ENCODE measurements at places on chromosomes 16 and 17.

- DNase-seq, result no peak
These were observed 258.7 kb downstream of the MRTFB start for GRCh38 chr16:14329727-14330350.

GRCh38 chr17:60165223-60165622, 15.4 kb downstream of the CA4 start:
- DNase-seq, result peak; percentile 22

- DNase-seq, result no peak
These were observed 2.4 kb downstream of the SCRN2 start for GRCh38 chr17:47838636-47839035.

DNA sequence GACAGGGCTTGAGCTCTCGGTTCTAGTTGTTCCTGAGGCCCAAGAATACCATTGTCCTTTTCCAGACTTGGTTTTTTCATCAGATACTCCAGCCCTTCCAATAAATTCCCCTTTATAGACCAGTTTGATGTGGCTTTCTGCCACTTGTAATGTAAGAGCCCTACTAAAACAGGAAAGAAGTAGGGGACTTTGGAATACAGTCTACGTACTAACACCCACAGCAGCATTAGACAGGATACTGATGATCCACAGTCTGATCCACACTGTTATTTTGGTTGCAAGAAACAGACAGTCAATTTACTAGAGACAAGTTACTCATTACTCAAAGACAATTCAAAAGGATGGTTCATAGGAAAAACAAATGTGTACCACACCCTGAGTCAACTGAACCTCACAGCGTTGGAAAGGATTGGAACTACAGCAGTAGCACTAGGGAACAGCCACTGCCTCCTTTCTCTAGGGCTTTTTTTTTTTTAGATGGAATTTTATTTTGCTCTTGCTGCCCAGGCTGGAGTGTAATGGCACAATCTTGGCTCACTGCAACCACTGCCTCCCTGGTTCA, 45.9 kb upstream of the MED13 start:
- no peak for DNase-seq

GRCh38 chr17:15106540-15106939, 158.6 kb downstream of the PMP22 start:
- DNase-seq, result no peak

GRCh38 chr17:36752096-36752888, 150.9 kb downstream of the MRM1 start:
- no peak for DNase-seq

DNA sequence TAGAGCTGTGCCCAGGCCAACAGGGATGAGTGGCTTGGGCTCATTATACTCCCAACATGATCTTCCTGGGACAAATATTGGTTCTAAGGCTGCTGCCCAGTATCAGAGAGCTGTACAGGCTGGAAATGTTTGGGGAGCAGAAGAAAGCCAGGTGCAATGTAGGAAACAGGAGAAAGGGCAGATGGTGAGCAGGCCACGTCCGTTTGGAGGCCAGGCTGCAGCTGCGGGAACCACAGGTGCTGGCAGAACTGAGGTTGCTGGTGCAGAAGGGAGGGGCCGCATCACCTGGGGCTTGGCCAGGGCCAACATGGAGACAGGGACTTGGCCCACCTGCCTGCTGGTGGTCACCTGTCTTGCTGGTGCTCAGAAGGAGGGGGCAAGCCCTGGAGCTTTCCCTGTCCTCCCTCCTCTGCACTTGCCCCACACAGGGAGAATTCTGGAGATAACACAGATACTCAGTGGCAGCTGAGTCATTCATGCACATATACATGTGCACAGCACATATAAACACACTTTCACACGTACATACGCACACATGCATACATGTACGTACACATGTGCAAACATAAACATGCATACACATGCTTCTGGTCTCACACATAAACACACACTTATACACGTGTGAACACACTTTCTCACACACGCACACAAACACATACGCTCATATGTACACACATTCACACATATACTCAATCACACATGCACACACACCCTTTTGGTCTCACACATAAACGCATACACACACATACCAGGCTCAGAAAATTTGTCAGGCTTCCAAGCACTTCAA, 67.7 kb downstream of the WSCD1 start:
- DNase-seq, result no peak

DNA sequence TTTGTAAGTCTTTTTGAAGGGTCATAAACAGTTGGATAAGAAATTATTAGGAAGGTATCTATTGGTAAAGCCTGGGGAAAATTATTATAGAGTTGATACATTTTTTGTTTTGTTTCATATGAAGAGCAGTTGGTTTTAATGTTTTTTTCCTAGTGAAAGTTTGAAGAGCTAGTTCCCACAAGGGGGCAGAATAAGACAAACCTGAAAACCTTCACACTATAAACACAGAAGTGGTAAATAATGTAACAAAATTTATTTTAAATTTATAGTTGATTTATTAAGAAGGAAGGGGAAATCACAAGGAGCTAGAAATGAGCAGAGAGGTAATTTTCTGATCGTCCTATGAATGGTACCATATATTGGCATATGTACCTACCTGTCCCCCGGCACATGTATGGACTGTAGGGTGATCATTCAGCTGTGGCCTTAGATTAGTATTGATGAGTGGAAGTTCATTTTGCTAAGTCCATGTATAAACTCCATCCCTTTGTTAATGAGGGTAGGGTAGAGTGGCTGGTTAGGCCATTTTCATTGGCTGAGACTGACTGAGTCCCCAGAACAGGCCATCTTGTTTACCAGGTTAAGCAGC, 116.3 kb downstream of the TANC2 start:
- no peak for DNase-seq

- no peak for DNase-seq
These were observed 286.1 kb downstream of the SNX29 start for GRCh38 chr16:12262454-12263180.

GRCh38 chr17:41613277-41614082, 913 bp upstream of the KRT16 start:
- no peak for DNase-seq

DNA sequence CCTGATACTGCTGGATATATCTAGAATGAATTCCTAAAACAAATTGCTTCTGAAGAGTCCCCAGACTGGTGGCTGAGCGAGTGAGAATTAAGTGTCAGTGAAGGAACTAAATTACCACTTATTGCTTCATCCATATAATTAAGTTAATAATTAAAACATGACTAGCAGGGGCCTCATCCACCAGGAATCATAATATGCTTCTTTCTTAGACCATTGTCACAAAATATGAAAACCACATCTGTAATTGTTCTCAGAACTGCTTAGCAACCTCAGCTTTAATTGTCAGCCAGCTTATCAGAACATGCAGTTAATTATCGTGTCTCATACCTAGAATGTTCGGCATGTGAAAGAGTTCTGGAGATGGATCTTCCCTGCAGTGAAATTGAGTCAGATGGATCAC, 21.2 kb upstream of the PIRT start:
- DNase-seq, result no peak

DNA sequence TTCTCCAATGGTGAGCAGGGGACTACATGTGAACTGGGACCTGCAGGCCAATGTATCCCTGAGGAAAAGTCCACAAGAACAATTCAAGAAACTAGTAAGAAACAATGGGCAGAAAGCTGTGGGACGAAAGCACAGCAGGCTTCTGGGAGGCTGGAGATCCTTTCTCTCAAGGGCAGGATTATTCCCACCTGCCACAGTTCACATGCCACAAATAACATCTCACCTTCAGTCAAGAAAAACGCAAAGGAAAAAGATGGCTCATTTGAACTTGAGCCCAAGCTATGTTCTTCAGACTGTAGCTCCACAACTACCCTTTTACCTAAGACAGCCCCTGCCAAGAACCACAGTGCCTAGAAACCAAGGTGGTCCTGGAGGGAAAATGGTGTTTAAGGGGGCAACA, 13.0 kb downstream of the HAS3 start:
- no peak for DNase-seq

- DNase-seq, result no peak
These were observed 176.2 kb upstream of the FAM20A start for GRCh38 chr17:68777243-68777855.

DNA sequence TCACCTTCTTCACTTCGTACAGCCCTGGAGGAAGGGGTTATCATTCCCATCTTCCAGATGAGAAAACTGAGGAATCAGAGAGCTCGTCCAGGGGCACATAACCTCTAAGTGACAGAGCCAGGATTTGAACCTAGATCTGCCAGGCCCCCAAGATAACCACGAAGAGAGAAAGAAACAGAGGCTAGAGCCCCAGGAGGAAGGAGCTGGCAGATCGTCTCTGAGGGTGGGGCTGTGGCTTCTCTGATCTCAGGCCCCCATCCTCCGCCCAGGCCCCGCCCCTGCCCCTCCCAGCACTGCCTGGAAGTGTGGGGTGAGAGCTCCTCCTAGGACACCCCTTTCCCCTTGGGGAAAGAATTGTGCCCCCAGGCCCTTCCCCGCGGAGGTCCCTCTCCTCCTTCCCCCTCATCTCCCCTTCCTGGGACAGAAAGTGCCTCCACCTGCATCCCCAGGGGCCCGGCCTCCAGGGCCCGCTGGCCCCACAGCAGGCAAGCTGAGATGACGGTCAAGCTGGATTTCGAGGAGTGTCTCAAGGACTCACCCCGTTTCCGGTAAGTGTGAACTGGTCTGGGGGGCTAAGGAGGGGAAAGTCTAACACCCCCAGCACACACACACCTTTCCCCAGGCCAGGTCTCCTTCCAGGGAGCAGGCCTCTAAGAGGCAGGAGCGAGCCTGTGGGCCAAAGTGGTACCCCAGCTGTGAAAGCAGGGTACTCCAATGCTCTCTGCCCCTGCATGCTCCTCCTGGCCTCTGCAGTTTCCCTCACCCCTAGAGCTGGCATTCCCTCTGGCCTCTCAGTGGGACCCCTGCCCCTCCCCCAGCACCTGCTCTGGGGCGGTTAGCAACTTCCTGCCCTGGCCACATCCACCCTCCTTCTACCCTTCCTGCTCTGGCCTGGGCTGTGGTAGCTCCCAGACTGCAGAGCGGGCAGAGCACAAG, at the start of gene ACAP1:
Gene ACAP1, plus strand, starts transcription at position 290 of the 936 bp plus-strand sequence. Its CDS starts 206 bp downstream, at position 496.
- no peak for DNase-seq

DNA sequence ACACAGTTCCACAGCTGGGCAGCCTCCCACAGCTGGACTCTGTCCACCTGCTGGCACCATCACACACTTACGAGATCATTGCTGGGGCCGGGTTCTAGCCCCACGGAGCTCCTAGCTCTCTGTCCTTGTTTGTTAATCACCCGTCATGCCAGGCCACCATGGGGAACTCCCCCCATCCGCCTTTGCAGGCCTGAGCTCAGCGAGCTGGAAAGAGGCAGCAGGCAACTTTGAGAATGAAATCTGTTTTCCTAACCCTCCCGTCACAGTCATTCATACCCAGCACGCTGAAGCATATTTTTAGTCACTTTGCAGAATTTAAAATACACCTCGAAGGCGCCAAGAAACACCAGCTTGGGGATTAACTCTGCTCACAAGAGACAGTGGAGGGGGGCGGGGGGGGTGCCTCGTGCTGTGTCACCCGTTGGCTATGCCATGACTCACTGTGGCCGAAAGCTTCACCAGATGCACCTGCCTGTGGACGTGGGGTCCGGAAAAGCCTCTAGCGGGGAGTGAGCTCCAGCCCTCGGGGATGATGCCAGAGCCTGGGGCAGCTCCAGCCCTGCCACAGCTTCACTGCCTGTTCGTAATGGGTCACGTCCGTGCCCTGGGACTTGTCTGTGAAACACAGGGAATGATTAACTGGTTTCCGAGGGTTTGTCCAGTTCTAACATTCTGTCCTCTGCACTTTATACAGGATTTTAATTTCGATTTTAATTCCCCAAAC, 1.4 kb upstream of the SPNS2 start:
- peak; percentile 91 for DNase-seq

GRCh38 chr17:7713782-7714181, 3.8 kb upstream of the DNAH2 start:
- no peak for DNase-seq

- no peak for DNase-seq
These were observed 4.7 kb downstream of the IGSF6 start for GRCh38 chr16:21647562-21648164.

DNA sequence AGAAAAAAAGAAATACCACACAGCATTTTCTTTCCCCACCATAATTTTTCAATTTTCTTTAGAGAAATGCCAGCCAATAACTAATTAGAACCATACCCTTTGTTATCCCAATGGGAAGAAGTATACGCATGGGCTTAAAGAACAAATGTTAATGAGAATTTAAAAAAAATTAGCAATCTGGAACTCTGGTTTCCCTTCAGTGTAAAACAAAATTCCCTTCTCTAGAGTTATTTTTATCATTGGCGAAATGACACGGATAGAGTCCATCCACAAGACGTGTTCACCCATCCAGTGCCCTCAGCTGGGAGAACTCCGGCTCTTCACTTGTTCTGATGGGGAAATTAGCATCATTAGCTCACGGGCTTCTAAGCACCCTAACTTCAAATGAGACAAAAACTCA, 3.3 kb downstream of the NXN start:
- DNase-seq, result no peak

DNA sequence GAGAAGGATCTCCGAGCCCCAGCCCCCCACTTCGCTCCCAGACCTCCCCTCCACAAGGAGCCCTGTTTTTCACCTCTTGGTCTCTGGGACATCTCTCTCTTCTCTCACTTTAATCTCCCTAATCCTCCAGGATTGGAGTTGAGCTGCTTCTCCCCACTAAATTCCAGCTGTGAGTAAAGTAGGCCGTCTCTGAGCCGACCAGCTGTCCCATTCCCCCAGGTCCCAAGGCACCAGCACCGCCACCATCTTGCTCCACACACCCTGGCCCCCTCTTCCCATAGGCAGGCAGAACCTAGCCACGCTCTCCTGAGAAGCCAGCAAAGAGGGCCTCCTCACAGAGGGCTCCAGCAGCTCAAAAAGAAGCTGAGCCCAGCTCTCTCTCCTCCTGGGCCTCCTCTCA, 878 bp downstream of the DLG4 start:
- no peak for DNase-seq

DNA sequence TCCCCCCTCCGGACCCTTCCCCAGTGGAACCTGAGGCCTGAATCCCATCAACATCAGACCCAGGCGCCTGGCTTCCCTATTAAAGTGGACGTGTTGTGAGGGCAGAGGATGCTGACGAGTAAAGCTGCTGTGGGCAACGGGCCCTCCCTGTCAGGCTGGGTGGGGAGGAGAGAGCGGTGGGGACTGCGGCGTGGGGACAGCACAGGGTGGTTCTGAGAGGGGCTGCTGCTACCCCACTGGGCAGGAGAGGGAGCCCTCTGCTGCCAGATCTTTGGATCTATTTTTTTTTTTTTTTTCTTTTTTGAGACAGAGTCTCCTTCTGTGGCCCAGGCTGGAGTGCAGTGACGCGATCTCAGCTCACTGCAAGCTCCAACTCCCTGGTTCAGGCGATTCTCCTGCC, 5.9 kb downstream of the CA5A start:
- no peak for DNase-seq

- DNase-seq, result no peak
These were observed 111.4 kb upstream of the CDC42EP4 start for GRCh38 chr17:73423159-73423715.

GRCh38 chr16:77748421-77749005, 26.2 kb downstream of the NUDT7 start:
- DNase-seq, result no peak

DNA sequence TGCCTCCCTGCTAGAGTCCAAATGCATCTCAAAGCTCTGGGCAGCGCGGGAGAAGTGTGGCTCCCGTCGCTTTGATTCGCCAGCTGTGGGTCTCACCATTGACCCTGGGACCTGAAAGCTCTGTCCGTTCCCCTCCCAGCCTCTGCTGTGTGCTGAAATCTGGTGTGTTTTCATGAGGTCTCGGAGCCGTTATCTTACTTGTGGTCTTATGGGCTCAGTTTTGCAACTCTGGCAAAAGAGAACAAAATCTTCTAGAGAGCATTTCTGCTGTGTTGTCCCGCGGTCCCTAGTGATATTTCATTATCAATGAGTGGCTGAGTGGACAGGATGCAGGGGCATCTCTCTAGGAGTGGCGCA, 13.3 kb downstream of the CRISPLD2 start:
- DNase-seq, result no peak
